RPMI7951 (cell line): ENCODE measurements at places on chromosomes 3 and 15.
A peak's percentile ranks its signal among the peaks of the same experiment; 100 is the strongest.

GRCh38 chr3:59733041-59733809, 683.4 kb upstream of the CFAP20DC start:
- DNase-seq = peak; percentile 74

GRCh38 chr15:78044407-78045155, 32.9 kb downstream of the TBC1D2B start:
- peak; percentile 47 for DNase-seq

DNA sequence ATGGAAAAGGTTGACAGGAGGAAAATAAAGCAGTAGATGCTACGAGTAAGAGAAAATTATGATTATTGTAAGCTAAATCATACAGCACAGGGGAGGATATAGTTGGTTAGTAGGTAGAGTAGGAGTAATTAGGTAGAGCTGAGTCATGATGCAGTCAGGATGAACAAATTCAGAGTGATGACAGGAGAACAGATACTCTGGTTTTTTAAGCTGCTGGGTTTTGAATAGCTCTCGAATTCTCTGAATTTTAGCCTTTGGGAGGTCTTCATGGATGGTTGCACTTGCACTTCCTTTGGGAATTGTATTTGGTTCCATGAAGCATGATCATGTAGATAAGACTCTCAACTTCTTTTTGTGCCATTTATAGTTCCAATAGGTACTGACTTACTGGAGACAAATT, 96.2 kb downstream of the ECT2 start:
- DNase-seq = no peak

- DNase-seq = no peak
Measured at GRCh38 chr3:72445827-72446217, 402.4 kb downstream of the SHQ1 start.

DNA sequence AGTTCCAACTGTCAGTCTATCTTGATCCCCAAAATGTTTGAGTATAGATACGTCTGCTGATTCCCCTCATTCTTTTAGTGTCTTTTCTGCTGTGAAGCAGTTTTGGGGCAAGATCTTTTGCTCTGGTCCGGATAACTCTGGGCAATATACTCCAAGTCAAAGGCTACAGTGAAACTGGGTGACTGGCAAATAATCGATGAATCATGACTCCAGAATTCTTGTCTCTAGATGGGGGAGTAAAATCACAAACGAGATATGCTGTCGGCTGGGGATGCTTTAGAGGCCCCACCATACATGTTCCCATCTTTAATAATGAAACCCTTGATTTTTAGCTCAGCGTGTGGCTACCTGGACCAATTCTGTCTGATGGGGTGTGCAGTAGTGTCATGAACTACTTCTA, 76.5 kb downstream of the KLF13 start:
- DNase-seq = no peak

- DNase-seq = peak; percentile 78
Measured at GRCh38 chr15:72199721-72200212, 2.2 kb upstream of the GRAMD2A start.

DNA sequence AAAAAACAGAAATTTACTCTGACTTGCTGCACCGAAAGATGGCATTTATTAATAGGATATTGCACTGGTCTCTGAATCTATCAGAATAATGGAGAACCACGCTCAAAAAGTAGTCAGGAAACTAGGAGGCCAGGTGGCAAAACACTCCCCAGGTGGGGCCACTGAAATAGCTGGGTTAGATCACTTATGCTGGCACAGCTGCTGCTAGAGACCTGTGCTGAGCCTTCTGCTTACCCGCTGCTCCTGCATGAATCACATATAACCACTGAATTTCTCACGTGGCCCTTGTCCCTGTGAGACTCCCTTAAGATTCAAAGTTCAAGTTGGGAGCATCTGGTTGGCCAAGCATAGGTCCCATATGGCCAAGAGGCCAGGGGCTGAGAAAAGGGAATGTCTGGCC, 66.0 kb upstream of the OXTR start:
- DNase-seq = no peak
